NCI-H2107 (cell line): ENCODE measurements at places on chromosomes 2 and 18.

DNA sequence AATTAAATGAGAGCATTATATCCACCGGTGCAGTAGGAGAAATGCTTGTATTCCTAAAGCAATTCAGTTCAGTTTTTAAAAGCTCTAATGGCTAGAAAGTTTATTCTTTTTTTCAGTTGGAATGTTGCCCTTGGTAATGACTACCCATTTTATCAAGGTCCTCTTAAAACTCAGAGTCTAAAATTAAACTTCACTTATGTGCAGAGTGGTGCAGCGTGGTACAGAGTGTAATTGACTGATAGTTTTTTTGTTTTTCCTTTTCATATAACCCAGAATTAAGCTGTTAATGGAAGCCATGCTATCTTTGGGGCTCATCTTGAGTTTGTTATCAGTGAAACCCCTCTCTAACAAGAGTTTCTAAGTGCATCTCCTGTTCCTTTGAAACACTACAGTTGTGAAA, 21.4 kb downstream of the NCOA1 start:
- no peak for DNase-seq

DNA sequence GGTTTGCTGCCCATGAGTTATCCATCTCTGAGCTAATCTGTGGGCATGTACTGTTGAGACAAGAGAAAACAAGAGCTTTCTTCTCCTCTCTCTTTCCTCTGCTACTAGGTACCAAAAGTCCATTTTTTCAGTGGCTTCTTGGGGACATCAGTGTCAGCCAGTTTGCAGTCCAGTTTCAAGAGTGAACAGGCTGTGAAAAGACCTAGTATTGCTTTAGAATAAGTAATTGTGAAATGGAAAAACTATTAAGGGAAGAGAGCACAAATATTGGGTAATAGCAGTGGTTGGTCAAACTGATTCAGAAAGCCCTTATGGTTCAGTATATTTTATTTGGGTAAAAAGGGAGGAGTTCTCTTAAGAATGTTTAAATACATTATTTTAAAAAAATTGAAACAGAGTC, 33.0 kb upstream of the MEP1B start:
- no peak for DNase-seq

DNA sequence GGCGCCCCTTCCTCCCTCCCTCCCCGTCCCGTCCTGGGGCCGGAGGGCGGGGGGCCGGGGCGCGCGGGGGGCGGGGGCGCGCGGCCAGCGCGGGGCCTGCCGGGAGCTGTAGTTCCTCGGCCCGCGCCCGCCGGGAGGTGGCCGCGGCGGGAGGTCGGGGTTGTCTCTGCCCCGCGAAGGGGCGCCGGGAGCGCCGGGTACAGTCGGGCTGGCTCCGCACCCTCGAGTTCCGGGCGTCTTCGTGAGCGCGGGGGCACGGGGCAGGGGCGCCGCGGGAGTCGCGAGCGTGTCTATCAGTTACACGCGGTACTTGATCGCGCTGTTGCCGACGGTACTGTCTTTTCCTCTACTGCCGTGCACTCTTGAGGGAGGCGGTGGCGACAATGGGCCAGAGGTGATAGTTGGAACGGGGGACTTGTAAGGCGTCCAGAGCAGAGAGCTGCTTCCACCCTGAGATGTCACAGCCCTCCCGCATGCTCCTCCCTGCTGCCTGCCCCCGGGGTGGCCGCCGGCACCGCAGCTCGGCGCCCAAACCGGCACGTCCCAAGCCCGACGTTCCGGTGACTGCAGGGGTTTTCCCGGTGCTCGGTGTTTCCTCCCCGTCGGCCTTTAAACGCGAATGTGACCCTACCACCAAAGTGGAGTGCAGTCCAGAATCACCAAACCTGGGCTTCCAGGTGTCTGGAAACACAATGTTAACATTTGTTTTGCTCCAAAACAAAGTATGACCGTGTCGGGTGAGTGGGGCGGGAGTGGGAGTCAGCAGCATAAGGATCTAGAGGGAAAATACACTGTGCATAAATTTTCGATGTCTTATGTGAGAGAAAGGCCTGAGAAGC, at the start of gene PRKD3:
PRKD3 (minus strand) TSS at position 48 of the 839 bp plus-strand sequence. CDS start 8,309 bp downstream, outside the sequence.
- no peak for DNase-seq

DNA sequence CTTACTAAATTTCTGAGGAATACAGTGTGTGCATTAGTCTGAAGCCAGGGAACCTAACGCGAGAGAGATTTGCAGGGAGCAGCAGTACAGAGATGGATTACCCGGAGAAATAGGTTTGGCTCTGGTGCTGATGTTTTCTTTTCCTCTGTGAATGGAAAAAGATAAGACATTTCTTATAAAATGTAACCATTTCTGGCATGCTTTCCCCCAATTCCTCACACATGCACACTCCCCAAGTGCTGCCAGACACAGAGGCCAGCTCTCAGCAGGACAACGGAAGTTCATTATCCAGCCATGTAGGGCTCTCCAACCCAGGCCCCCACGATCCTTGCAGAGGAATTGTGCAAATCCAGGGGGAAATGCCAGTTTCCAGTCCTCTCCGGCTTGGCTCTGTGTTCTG, 224.5 kb upstream of the MGAT5 start:
- no peak for DNase-seq

- no peak for DNase-seq
These were observed 22.8 kb downstream of the PRKCE start for GRCh38 chr2:45674035-45674816.

DNA sequence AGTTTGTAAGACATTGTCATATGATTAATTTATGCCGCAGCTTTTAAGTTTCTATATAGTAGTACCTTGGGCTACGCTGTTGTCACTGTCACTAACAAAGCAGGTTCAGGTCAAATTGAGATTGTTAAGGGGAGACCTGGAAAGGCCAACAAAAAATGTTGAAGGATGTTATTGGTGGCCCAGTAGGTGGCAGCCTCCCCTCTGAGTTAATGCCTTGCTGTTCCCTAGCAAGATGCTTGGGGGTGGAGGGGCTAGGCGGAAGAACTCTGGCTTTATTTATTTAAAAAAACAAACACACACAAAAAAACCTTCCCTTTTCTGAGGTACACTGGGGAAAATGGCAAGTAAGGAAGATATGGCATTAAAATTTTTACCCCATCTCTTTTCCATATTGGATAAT, 128.3 kb upstream of the ATP5MC3 start:
- DNase-seq, result peak; percentile 3

- no peak for DNase-seq
These were observed 80.7 kb downstream of the ACSL3 start for GRCh38 chr2:222941510-222942032.

- no peak for DNase-seq
These were observed 376.5 kb upstream of the NXPH2 start for GRCh38 chr2:139156730-139157129.

GRCh38 chr2:26067980-26068507, 34.2 kb downstream of the RAB10 start:
- no peak for DNase-seq

GRCh38 chr2:160062292-160063005, at the start of gene PLA2R1:
TSS of gene PLA2R1 (minus strand) at chr2:160062615. CDS start at chr2:160062403, 212 bp downstream.
- DNase-seq, result no peak

DNA sequence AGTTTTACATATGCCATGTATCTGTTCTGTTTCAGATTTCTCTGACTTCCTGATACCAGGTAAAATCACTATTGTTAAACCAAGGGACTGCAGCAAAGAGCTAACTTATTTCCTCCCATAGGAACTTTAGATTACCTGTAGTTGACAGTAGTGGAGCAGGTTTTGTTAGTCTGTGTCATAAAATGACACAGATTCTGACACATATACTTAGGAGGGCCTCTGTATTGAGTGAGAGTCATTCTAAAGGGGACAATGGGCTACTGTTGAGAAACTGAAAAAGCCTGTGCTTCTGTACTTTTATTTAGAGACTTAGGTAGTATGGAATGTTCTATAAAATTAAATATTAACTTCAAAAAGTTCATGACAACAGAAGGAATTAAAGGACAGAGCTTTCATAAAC, 48.2 kb downstream of the KCMF1 start:
- no peak for DNase-seq

GRCh38 chr2:168658706-168659105, 143.7 kb upstream of the NOSTRIN start:
- no peak for DNase-seq

DNA sequence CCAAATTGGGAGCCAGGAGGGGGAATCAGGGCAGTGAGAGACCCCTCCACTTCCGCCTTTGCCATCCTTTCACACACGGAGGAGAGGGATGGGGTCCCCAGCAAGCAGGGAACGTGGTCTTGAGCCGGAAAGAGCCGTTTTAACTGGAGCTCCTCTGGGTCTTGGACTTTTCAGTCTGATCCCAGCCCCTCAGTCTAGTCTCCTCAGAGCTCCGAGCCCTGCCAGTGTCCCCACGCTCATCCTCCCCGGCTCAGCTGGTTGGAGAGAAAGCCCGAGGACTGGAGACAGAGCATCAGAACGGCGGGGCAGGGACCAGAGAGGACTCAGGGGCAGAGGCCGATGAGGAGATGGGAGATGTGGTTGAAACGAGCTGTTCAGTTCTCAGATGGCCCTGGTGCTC, 26.1 kb upstream of the OTOF start:
- no peak for DNase-seq

- DNase-seq, result no peak
These were observed 219.3 kb downstream of the TTC32 start for GRCh38 chr2:19682493-19682892.

DNA sequence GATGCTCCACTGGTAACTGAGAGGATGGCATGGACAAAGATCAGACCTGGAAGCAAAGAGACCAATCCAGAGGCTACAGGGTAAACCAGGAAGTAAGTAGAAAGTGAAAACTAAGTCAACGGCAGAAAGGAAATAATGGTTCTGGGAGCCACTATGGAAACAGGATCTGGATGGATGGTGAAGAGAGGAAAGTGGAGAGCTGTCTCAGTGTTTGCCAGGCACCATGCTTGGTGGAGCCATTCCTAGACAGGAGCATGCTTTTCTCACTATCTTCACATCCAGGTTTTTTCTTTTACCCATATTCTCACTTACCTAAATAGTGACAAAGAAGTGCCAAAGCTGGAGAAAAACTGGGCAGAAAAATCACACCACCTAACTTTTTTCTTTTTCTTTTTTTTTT, 22.2 kb downstream of the ZNF521 start:
- no peak for DNase-seq

DNA sequence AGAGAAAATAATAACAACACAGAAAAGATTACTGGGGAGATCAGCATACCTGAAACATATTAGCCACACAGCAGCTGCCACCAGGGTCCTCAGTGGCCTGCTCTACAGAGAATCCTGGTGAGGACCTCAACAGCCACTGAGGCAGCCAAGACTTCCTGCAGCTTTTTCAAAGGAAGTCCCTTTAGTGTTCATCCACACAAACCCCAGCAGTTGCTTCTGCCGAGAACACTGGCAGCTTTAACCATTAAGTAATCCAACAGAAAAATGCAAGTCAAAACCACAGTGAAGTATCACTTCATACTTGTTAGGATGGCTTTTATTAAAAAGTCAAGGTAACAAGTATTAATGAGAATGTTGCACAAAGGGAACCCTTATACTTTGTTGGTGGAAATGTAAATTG, 542.0 kb upstream of the GCFC2 start:
- DNase-seq, result no peak

DNA sequence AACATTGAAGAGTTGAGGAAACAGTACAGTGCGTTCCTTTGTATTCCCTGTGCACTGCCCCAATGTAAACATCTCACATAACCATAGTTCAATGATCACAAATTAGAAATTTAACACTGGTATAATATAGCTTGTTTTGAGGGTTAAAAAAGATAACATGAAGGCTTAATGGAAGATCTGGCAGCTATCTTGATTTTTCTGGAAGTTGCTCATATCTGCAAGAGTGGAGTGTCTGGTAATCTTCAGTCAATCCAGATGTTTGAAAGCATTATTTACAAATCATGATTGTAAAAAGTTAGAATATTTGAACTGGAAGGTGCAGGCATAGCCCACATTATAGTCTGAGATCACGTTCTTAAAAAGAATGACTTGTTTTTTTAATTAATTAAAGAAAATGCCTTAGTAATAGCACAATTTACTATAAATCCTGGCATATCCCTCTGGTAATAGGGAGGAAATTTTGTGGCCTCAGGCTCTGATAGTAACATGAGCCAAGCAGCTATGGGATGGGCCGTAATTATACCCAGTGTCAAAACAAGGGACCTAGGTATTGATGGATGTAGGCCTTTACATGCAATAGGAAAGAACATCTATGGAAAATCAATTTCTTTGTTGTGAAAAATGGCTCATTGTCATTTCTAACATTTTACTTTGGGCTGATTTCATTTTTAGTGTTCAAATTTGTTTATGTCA, 418.0 kb downstream of the THSD7B start:
- no peak for DNase-seq

DNA sequence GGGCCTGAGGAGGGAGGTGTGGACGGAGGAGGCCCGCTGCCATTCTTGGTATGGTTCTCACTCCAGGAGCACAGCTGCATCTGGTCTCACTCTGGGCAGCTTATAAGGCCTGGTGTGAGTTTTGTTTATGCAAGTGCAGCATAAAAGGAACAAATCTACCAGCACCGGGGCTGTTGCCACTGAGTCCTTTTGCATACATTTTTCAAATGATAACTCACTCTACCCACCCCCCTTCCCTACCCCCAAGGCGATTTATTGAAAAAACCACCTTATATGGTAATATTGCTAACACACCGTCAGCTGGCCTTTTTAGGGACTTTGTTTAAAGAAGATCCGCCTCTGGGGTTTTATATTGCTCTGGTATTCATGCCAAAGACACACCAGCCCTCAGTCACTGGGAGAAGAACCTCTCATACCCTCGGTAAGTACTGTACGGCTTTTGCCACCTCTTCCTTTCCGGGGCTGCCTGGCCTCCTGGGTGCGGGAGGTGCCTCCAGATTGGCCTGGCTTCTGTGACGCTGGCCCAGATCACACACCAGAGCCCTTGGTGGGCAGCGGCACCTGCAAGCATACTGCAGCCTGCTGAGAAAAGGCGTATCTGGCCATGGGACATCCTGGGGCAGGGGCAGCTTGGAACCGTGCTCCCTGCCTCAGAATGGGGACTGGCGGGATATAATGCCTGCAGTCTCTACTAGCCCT, at the start of gene ACTG2:
ACTG2 (plus strand) TSS at position 378 of the 699 bp plus-strand sequence. CDS start 8,304 bp downstream, outside the sequence.
- no peak for DNase-seq

DNA sequence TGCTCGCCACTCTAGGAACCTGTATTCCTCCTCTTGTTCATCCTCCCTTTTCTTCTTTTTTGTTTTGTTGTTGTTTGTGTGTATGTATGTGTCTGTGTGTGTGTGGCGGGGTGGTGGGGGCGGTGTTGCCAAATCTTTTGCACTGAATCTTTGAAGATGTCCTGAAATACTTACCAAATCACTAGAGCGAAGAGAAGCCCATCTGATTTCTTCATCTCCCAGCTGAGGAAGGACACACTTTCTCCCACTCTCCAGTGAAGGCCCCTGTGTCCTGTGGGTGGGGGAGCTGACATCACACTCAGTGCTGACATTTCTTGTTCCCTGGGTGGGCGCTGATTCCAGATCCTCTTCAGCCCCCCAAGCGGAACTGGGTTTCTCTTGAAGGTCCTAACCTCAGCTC, 74.5 kb downstream of the NEDD4L start:
- DNase-seq, result no peak

GRCh38 chr18:8626414-8627106, 17.3 kb downstream of the RAB12 start:
- DNase-seq, result no peak

GRCh38 chr2:188459061-188459460, 167.4 kb downstream of the GULP1 start:
- DNase-seq, result no peak

DNA sequence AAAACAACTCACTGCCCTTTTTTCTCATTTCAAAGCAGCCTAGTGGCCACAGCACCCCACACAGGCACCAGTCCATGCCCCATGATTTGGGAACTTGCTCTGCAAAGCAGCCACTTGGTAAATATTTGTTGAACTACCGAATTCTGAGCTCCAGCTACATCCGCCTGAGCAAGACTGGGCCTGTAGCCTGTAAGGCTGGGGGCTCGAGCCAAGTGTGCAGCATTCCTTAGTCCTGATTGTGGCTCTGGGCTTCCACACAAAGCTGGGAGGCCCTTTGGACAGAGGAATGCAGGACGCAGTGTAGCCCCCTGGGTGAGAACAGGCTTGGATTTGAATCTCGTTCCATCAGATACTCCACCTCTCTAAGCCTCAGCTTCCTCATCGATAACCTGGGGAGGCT, 88.4 kb downstream of the ACTR2 start:
- DNase-seq, result no peak
